ENCODE measurements at places on chromosomes 3 and 15.

DNA sequence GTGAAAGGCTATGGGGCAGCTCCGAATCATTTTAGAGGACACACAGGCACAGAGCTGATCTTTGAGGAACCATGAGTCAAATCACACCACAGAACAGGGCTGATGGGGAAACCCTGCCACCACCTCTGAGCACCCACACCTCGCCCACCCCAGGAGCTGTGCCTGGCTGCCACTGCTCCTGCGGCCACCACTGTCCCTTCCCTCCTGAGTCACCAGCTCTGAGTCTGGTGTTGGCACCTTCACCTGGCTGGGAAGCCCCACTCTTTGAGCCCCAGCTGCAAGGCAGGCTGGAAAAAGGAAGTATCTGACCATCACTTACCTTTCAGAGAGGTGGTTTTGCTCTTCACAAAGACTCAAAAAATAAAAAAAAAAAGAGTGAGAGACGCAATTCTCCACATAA, 63.6 kb upstream of the MEF2A start:
- no peak for DNase-seq

- no peak for DNase-seq
Measured at GRCh38 chr15:67805666-67806516, 19.4 kb upstream of the SKOR1 start.

GRCh38 chr15:91813924-91814323, 39.6 kb upstream of the SLCO3A1 start:
- no peak for DNase-seq

DNA sequence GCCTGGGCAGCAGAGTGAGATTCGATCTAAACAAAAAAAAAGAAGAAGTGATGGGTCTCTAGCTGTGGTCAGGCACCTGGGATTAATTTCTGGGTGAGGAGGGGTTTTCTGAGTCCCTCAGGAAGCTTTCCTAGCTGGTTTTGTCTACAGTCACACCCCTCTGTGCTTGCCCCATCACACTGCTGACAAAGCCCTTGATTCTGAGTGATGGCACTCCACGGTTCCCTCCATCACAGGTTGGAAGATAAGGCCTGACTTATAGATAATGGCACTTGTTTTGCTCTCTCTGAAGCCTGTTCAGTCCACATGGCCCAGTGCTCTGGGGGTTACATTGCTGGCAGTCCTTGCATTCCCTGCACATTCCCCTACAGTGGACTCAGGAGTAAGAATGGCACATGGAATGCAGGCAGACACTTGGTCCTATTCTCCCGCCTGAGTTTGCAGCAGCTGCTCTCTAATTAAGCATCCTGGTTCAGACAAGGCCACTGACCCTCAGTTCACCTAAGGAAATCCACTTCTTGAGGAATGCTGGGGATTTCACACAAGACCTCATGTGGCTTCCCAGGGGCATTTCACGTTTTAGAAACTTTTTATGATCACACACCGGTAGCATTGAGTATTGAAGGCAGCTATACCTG, 81.0 kb upstream of the NMNAT3 start:
- DNase-seq: no peak

DNA sequence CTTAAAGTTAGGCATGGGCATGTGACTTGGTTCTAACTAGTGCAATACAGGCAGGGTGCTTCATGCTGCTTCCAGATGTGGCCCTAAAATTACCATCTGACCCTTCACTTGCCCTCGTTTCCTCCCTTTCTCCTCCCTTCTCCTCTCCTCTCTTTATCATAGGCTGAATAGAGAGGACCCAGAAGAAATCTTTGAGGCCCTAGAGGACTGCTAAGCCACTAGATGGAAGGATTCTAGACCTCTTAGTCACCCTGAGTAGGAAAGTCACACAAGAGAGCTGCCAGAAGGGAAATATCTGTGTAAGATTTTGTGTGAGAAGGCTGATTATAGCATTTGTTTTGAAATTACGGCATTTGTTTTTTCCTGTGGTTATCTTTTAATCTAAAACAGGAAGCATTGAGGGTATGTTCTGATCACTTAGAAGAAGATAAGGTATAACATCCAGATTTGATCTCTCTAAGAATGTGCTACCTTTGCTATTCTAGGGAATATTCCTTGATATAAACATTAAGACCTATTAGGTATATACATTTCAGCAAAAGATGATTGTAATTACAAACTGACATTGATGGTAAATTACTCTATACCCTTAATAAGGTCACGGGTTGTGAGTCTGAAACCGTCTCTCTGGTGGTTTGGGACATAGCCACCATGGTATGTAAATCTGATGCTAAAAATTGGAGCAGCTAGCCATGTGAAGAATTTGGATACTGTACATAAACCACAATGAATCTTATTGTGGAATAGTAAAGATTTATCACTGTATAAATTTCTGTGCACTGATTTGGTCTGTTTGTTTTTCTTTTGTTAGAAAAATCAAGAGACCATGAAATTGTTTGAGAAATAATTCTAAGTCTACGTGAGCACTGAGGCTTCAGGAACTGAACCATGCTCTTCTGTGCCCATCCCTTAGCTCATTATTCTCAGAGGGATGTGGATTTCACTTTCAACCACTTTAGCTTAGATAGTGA, 84.1 kb downstream of the TP63 start:
- DNase-seq: peak; percentile 49

GRCh38 chr15:73608941-73609340, 24.2 kb downstream of the NPTN start:
- no peak for DNase-seq

GRCh38 chr3:39280571-39280970, 735 bp upstream of the CX3CR1 start:
- DNase-seq: no peak

GRCh38 chr3:139238281-139239030, 105.4 kb upstream of the MRPS22 start:
- peak; percentile 18 for DNase-seq

DNA sequence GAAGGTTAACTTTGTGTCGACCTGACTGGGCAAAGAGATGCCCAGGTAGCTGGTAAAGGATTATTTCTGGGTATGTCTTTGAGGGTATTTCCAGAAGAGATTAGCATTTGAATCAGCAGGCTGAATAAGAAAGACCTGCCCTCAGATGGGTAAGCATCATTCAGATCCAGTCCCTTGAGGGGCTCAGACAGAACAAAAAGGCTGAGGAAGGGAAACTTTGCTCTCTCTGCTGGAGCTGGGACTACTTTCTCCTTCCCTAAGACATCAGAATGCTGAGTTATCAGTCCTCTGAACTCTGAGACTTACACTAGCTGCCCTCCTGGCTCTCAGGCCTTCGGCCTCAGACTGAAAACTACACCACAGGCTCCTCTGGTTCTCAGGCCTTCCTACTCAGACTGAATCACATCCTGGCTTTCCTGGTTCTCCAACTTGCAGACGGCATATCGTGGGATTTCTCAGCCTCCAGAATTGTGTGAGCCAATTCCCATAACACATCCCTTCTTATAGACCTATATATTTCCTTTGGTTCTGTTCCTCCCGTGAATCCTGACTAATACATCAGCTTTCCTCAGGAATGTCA, 982.9 kb downstream of the TUSC7 start:
- no peak for DNase-seq

DNA sequence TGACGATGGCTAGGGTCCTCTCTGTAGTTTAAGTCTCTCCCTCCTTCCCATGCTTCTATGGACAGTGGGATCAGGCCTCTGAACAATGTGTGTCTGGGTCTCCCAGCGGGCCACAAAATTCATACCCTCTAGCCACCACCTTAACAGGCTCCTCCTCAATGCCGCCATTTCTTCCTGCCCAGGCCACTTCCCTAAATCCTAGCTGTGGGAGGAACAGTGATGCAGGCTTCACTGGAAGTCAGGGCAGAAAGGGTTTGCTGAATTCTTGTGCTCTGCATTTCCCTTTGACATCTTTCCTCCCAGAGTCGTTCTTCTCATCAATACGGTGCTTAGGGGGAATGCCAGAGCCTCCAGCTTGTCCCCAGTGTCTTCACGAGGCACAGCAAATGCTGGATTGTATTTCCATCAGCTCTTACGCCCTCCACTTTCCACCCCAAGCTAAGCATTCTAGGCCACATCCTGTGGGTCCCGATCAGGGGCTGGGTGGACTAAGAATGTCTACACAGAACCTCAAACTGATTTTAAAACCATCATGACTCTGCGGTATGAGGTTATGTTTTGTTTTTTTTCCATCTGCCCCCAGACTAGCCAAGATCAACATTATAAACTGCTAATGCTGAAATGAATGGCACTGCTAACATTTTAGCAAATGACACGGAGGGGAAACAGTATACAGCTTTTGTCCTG, 11.9 kb upstream of the LDHAL6B start:
- DNase-seq: no peak

GRCh38 chr15:77402740-77403379, 17.0 kb downstream of the PEAK1 start:
- DNase-seq: peak; percentile 76

GRCh38 chr15:43125100-43125661, 8.2 kb upstream of the TMEM62 start:
- DNase-seq: no peak

GRCh38 chr3:47722859-47723258, 58.8 kb downstream of the SMARCC1 start:
- DNase-seq: no peak

- DNase-seq: no peak
Measured at GRCh38 chr3:13475871-13476590, 4.1 kb upstream of the HDAC11 start.

- no peak for DNase-seq
Measured at GRCh38 chr15:36882487-36883131, 217.7 kb downstream of the MEIS2 start.

DNA sequence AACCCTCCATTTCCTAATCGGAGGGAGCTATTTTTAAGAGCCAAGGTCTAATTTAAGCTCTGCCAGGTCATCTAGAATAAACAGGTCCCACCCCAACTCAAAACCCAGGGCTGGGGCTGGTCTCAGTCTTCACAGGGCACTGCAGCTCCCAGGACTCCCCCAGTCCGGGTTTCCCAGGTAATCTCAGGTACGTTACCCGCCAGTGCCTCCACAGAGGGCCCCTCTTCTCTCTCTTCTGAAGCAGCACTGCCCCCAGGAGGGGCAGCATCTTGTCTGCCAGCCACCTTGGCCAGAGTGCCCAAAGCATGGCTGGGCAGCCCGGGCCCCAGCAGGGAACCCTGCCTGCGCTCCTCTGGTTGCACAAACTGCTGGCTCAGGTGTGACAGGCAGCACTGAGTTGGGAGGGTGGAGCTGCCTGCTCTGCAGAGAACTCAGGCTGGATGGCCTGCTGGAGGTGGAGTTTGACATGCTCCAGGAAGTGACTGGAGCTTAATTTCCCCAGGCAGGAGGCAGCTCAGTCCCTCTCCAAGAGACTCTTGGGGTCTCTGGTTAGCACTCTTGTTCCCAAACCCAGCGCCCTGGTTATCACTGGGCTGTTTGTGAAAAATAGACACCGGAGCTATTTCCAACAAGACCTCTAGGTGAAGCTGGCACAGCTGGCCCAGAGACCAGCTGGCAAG, at the start of gene PLA2G4F:
Gene PLA2G4F (minus strand): TSS at position 394 of the 680 bp plus-strand sequence. CDS start 87 bp downstream, at position 307.
- no peak for DNase-seq

DNA sequence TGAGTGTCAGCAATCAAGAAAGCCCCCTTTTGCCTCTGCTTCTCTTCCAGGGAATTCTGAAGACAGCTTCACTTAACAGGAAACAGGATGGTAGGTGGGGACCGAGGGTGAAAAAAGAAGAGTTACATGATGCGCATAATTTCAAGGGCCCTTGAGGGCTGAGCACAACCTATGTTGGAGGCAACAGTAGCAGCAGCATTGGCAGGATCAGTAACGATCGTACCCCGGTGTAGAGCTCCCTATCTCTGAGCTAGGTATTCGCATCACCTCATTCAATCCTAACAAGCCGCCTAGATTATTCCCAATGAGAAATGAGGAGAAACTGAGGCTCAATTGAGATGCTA, 432 bp upstream of the RAD54L2 start:
- DNase-seq: no peak

All from fibroblast of the conjunctiva (primary cell).